ENCODE measurements at places on chromosomes 2 and 18.

GRCh38 chr2:18244845-18245244, 315.6 kb downstream of the RDH14 start:
- no peak for DNase-seq

GRCh38 chr2:175931805-175932204, 70.3 kb downstream of the LNPK start:
- peak; percentile 59 for DNase-seq

GRCh38 chr18:79380816-79381806, 14.6 kb upstream of the NFATC1 start:
- no peak for DNase-seq

- peak; percentile 4 for DNase-seq
Observed at GRCh38 chr2:226378753-226379705, 420.6 kb downstream of the IRS1 start.

GRCh38 chr2:121210691-121211090, 74.3 kb downstream of the TFCP2L1 start:
- DNase-seq: no peak

DNA sequence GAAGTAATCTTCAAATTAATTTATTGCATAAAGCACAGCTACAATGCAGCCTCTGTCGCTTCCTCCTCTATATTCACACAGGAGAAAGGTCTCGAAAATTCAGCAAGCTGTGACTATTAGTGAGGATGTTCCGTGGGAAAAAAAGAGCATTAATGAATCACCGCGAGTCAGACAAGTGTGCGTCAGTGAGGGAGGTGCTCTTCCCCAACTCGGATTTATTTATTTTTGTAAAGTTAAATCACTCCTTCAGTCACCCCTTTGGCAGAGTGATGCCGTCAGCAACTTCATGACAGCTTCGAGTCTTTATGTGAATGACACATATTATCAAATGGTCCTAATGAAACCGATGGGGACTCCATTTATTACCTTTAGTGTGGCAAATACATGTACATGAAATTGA, 648.9 kb upstream of the SALL3 start:
- no peak for DNase-seq

- no peak for DNase-seq
Observed at GRCh38 chr2:194819367-194819766, 837.7 kb upstream of the SLC39A10 start.

- no peak for DNase-seq
Observed at GRCh38 chr2:156031121-156031520, 301.4 kb downstream of the NR4A2 start.

All from AG04450 (cell line).